Peyer's patch (tissue), 4 donors: ENCODE measurements at places on chromosomes 2 and 18.

DNA sequence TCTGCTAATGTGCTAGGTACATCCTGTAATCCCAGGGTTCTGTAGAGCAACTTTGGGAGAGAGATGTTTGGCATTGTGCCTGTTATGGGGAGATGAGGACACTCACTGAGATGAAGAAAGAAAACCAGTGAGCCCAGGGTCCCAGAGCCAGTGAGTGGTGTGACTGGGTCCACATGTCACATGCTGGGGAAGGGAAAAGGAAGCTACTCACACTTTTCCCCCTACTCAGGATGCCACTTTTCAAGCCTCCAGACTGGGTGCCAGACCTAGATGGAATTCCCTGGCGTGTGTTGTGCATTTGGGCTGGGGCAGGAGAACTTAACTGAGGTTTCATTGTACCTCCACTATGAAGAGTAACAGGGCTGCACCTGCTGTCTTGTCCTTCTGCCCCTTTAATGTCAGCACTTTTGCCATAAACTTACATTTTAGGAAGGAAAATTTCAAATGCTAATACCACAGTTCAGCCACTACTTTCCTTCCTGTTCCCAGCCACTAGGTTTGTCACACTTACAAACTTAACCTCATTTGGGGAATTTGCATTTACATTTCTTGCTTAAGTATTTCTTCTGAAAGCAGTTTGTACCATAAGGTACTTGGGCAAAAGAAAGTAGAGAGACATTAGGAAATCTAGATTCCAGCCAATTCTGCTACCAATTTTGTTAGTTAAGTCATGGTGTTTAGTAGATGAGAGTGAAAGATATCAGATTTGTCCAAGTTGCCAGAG is 10.2 kb downstream of the INSIG2 start:
- H3K4me3 ChIP-seq: no peak overlapping the region
- no peak for DNase-seq
- no peaks in the 10 kb centered on the region for H3K4me1 ChIP-seq
- no peaks in the 10 kb centered on the region for H3K36me3 ChIP-seq

- no peaks in the 10 kb centered on the region for H3K27me3 ChIP-seq
- peak within 1 kb of the TSS; percentile 67 for H3K27ac ChIP-seq
- H3K4me3 ChIP-seq: peak within 1 kb of the TSS; percentile 37
- DNase-seq: no peak
Observed at GRCh38 chr18:5543773-5544389, at the start of gene EPB41L3. Gene EPB41L3 (minus strand): TSS chr18:5543997. CDS start chr18:5489183, 54,814 bp downstream.

GRCh38 chr2:45176390-45176789 is 167.1 kb upstream of the SIX2 start:
- H3K36me3 ChIP-seq: no peaks in the 10 kb centered on the region
- H3K4me1 ChIP-seq: no peaks in the 10 kb centered on the region
- no peak overlapping the region for H3K4me3 ChIP-seq
- H3K27me3 ChIP-seq: no peaks in the 10 kb centered on the region
- H3K27ac ChIP-seq: no peak overlapping the region

DNA sequence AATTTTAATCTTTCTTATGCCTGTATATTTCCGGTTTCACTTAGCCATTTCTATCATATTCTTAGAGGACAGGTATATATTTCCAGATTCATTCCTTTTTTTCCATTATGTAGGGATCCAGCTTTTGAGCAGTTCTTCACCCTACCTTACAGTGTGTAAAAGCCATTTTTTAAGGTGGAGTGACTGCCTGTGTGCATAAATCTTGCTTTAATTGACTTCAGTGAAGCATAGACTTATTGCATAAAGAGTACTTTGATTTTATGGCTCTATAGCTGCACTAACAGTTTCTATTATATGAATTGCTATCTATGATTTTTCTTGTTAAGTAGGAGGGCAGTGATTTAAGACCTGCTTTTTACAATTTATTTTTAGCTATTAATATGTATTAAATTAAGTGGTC is 132.6 kb downstream of the NYAP2 start:
- no peaks in the 10 kb centered on the region for H3K36me3 ChIP-seq
- DNase-seq: no peak
- no peak overlapping the region for H3K27ac ChIP-seq
- H3K4me1 ChIP-seq: no peaks in the 10 kb centered on the region

GRCh38 chr2:190876631-190877030 is 4.0 kb upstream of the GLS start:
- H3K4me3 ChIP-seq: no peak overlapping the region
- H3K27ac ChIP-seq: no peak overlapping the region
- no peaks in the 10 kb centered on the region for H3K4me1 ChIP-seq
- no peaks in the 10 kb centered on the region for H3K36me3 ChIP-seq
- no peaks in the 10 kb centered on the region for H3K27me3 ChIP-seq
- no peak for DNase-seq

- H3K36me3 ChIP-seq: no peaks in the 10 kb centered on the region
- H3K4me3 ChIP-seq: no peak overlapping the region
Observed at GRCh38 chr2:85662899-85663593, 5.0 kb downstream of the SFTPB start.

- no peaks in the 10 kb centered on the region for H3K27me3 ChIP-seq
- no peaks in the 10 kb centered on the region for H3K36me3 ChIP-seq
- no peak for DNase-seq
Observed at GRCh38 chr18:14026199-14026598, 106.0 kb downstream of the ZNF519 start.
